RPMI7951 (cell line): ENCODE measurements at places on chromosomes 11 and 22. TPM values are rescaled to one million over a fixed set of nuclear protein-coding genes. Genes with fewer than 3 reads are reported as not detected.
A peak's percentile ranks its signal among the peaks of the same experiment; 100 is the strongest.

The WT1 gene
- total RNA-seq: 7.8 and 11.5 TPM in 2 replicates

The HINFP gene
- total RNA-seq: 13.2 and 16.5 TPM in 2 replicates

- DNase-seq: no peak
These were observed 51.7 kb downstream of the RAB30 start for GRCh38 chr11:83019888-83020579.

The PIH1D2 gene
- total RNA-seq: 5.9 and 6.4 TPM in 2 replicates

The CCDC73 gene
- total RNA-seq: 0.10 TPM in 1 of 2 replicates, not detected in the other

DNA sequence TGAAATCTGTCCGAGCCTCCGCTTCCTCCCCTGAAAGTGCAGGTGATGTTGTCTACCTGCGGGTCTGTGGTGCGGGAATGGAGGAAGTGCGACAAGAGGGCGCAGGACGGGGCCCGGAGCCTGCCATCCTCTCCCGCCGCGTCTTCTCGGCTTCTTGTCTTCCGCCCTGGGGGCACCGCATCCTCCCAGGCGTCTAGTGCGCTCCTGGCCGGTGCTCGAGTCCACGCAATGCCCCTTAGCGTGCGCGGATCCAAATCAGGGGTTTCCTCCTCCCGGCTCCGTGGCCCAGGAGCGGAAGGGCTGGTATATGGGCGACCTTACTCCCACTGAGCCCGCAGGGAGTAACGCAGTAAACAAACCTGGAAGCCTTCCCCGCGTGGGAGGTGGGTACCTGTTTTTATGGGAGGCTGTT lies 405 bp downstream of the SFI1 start:
- peak; percentile 22 for DNase-seq

DNA sequence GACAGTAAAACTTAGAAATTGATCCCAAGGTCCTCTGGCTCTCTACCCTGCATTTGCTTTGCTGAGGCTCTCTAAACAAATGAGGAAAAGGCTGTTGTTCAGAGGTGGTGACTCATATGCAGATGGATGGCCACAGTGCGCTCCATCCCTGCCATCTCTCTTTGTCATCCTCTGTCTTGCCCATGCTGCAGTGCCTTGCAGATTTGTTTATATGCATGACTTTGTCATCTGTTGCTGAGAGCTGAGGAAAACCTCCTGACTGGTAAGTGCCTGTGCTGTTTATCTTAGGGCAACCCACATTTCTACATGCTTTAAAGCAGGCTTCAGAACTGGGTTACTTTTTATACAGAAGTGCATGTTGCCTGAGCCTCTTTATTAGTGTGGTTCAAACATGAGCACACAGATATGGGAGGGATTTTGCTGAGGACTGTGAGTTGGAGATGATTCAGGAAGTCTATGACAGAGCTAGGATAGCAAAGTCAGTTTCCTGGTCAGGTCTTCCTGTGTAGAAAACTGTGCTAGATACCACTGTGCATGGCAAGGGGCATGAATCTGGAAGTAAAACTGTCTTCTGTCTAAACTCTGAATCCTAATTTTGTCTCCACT lies 57.4 kb downstream of the JAM3 start:
- DNase-seq: peak; percentile 92
